ENCODE measurements at places on chromosomes 12 and 14. TPM values are rescaled to one million over a fixed set of nuclear protein-coding genes. Genes with fewer than 3 reads are reported as not detected.

CLEC1B gene
- total RNA-seq, result not detected

RND1 gene
- total RNA-seq, result 9.5 TPM

UBC gene
- 523 TPM for total RNA-seq

CLMN gene
- total RNA-seq, result 7.6 TPM

RNASE3 gene
- not detected for total RNA-seq

GZMB gene
- total RNA-seq, result not detected

FAR2 gene
- 22.1 TPM for total RNA-seq

SINHCAF gene
- 501 TPM for total RNA-seq

BATF gene
- not detected for total RNA-seq

MYH7 gene
- not detected for total RNA-seq

C14orf180 gene
- total RNA-seq, result not detected

CRADD gene
- 7.6 TPM for total RNA-seq
